ENCODE measurements at places on chromosomes 2 and 18.

DNA sequence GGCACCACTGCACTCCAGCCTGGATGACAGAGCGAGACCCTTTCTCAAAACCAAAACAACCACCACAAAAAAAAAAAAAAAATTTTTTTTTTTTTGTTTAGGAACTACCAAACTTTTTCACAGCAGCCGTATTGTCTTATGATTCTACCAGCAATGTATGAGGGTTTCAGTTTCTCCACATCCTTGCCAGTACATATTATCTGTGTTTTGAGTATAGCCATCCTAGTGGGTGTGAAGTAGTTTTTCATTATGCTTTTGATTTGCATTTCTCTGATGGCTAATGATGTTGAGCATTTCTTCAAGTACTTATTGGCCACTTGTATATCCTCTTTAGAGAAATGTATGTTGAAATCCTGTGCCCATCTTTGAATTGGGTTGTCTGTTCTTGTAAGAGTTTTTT lies 51.7 kb downstream of the COX7A2L start:
- DNase-seq, result no peak

GRCh38 chr2:46431481-46432235 lies 47.7 kb upstream of the TMEM247 start:
- peak; percentile 49 for DNase-seq

GRCh38 chr2:111134055-111134454 lies 13.3 kb downstream of the BCL2L11 start:
- DNase-seq, result no peak

- DNase-seq, result no peak
These were observed 128.4 kb upstream of the SEC11C start for GRCh38 chr18:59011289-59011688.

GRCh38 chr2:206527153-206527552 lies 83.8 kb downstream of the ADAM23 start:
- no peak for DNase-seq

DNA sequence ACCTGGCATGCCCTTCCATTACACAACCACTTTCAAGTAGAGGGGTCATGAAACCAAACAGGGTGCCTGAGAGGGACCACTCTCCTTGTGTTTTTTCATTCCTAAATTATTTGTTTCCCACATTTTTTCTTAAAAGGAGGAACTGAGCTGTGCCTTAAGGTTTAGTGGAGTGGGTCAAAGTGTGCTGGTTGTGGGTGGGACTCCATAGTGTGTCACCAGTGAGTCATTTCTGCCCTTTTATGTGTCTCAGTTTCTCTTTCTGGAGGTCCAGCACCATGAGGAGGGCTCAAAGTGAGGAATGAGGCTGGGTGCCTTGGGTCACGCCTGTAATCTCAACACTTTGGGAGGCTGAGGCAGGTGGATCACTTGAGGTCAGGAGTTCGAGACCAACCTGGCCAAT lies 37.8 kb downstream of the COMMD1 start:
- no peak for DNase-seq

DNA sequence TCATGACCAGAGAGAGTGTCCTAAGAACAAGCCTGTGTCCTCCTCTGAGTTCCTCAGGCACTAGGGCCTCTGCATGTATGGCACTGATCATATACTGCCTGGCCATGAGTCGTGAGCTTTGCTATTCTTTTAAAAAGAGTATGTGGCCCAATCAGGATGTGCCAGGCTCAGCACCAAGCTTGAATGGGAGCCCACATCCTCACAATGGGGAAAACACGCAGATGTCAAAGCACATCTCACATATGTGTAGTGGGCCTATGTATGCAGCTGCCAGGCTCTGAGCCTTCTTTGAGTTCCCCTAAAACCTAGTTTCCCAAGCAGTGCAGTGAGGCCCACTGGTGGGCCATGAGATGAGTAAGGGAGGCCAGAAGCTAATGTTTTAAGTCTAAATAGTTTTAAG lies 69.9 kb upstream of the SLC1A4 start:
- DNase-seq, result no peak

DNA sequence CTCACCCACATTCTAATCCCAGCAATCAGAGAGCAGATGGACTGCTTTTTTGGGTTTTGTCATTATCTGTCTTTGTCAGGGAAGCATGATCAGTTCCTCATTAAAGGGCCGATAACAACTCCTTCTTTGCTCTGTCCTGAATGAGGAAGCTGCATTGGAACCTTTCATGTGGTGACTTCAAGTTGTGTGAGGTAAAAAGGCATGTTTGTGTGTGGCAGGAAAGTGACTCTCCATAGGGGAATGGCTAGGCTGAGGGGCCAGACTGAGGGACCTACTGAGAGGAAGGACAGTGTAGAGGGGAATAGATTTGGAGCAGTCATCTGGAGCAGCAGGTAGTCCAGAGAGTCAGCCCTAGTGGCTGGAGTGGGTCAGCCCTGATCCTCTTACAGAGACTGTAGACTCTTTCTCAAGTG lies 23.6 kb upstream of the LRRTM1 start:
- DNase-seq, result no peak

- no peak for DNase-seq
These were observed 9.9 kb downstream of the EPAS1 start for GRCh38 chr2:46306988-46307655.

DNA sequence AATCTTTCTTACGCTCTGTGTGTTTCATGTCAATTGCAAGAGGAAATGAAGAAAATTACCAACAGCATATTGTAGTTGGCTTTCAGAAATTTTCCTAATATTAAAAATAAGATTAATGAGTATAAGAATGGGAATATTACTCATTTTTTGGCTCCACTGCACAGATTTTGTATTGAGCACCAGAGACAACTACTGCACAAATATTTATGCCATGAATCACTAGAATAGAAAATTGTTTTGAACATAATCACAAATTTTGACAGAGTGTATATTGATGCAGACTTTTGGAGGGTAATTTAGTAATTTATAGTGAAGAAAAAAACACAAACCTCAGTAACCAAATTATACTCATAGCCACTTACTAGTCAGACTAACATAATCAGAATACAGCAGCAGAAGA lies 118.3 kb downstream of the DOK6 start:
- DNase-seq, result no peak

DNA sequence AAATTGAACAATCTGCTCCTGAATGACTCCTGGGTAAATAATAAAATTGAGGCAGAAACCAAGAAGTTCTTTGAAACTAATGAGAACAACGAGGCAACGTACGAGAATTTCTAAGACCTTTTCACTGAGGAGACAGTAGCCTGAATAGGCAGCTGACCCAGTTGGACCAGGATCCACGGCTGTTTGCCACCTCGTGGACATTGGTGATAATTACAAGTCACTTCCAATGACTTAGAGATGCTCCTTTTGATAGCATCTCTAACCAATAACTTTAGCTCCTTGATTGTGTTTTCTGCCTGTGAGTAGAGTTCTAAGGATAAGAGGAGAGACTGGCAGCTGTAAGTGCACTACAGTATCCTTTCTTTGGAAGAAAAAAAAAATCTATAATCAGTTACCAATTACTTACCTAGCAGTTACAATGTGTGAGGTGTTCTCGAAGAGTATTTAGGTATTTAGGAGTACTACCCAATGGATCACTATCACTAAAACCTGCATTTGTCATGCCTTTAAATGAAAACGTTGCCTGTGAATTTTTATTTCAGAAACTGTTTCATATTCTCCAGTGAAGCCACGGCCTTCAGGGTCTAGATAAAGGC lies 31.3 kb upstream of the CNTNAP5 start:
- DNase-seq, result peak; percentile 23

- no peak for DNase-seq
These were observed 289.3 kb upstream of the RAB12 start for GRCh38 chr18:8319798-8320489.

DNA sequence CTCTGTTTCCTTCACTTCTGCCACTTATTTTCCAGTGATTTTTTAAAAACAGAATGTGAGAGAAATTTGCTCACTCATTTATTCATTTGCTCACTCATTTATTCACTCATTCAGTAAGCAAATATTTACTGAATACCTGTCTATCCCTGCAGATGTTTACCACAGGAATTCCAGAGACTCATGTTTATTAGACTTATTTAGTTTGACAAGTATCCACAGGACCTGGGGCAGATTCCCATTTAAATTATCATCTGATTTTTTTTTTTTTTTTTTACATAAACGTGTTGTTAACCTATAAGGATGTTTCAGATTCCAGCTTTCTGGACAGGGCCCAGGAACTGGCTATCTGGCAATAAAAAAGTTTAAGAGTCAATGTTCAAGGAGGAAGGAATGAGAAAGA lies 175.1 kb upstream of the ERBB4 start:
- no peak for DNase-seq

DNA sequence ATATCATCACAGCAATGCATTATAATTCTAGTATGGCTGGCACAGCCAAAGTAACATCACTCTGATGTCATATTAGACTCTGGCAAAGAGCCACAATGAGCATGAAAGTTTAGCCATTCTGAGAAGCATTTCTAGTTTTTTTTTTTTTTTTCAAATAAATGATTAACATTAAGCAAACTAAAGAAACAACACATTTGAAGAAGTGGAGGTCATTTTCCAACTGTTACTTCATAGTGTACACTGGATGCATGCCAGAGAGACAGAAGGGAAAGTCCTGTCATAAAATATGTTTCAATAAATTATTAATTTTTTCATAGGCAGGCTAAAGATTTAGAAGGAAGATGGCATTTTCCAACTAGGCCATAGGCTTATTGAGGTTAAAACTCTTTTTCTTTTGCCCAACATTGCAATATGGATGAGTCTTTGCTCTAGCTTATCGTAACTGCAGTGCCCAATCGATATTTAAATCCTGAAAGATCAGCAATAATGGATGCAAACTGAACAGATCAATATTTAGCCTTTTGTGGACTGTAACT lies 1630.4 kb upstream of the ACVR2A start:
- no peak for DNase-seq

DNA sequence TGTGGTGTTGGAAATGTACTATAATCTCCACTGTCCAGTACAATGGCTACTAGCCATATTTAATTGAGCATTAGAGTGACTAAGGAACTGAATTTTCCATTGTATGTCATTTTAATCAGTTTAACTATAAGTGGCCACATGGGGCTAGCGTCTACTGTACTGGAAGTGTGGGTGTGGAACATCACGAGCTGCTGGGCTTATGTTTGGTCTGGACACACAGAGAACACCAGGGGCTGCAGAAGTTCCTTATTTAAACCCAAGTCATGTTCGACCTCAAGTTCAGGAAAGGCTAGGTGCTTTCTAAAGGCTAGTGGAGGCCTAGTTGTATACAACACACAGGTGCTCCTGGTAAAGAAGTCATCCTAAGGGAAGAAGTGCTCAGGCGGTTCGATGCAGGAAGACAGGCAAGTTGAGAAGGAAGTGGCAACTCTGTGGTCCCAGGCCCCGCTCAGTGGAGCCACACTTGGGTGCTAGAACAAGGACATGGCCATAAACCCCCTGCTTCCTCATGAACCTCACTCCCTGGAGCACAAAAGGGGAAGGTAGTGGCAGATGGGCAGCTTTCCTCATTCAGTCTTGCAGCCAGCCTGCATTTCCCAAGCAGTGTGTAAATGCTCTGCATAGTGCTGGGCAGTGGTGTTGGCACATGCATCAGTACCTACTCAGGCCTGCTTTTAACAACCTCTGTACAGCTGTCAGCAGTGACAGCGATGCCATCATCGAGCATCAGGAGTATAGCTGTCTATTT lies 13.3 kb downstream of the LGALSL start:
- DNase-seq, result no peak

GRCh38 chr2:80238692-80239469 lies 65.7 kb downstream of the LRRTM1 start:
- DNase-seq, result peak; percentile 2

- DNase-seq, result no peak
These were observed 228.6 kb upstream of the DOK6 start for GRCh38 chr18:69172046-69172445.

GRCh38 chr2:202736826-202737225 lies 102.1 kb downstream of the FAM117B start:
- no peak for DNase-seq

DNA sequence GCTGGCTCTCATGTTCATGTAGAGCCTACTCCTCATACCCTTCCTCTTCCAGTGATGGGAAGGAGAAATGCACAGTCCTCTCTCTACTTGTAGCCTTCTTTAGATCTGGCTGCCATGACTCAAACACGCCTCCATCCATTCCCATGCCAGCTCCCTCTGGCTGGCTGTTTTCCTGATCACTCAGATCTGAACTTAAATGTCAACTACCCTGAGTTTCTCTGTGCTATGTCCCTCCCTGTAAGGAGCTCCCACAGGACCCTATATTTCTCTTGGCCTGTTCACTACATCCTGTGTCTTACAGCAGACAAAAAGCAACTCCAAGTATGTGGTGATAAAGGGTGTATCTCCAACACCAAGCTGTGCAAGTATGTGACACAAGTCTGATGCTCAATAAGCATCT lies 152.4 kb downstream of the TCF4 start:
- DNase-seq, result no peak

- DNase-seq, result no peak
These were observed 29.6 kb downstream of the RHOB start for GRCh38 chr2:20476481-20476880.

DNA sequence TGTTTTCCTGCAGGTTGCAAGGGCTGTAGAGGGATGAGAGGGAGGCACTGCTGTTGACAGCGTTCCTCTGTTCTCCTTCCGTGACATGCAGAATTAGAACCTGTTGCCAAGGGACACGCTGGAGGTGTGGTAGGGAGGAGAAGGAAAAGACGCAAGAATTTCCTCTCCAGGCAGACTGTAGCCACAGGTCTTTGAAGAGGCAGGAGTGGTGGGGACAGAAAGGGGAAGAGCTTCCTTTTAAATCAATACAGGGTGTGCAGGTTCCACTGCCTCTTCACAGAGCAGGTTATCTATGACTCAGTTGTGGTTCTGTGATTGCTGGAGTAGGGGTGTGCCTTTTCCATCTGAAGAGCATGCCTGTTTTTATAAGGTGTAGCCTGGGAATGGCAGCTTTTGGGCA lies 133.0 kb downstream of the WDSUB1 start:
- DNase-seq, result no peak

DNA sequence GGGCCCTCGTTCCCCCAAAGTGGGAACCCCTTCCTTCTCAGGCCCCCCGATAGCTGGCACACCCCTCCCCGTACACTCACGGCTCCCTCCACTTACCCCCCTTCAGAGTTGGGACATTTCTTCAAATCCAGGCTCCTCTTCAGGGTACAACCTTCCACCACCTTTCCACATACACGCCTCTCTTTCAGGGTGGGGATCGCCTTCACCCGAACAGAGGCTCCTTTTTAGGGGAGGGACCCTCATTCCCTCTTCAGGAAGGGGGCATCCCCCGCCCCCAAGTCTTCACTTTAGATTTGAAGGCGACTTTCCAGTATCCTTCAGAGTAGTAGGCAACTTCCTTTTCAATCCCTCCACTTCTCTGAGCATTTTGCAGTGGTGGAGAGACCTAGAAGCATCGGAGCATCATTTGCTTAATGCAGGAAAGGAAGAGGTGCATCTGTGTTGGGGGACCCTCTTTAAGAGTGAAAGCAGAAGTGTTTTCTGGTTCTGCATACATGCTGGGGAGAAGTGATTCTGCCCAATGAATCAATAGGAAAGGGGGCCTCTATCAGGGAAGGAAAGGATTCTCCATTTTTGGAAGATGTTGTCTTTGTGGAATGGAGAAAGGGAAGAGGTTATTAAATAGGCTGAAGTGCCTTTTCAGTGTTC lies 845 bp downstream of the EML4 start:
- no peak for DNase-seq

- DNase-seq, result no peak
These were observed 236.4 kb downstream of the MBD5 start for GRCh38 chr2:148257276-148257675.

GRCh38 chr2:99618579-99619097 lies 128.8 kb upstream of the REV1 start:
- DNase-seq, result no peak
